ENCODE measurements at places on chromosomes 11 and 22. TPM values are rescaled to one million over a fixed set of nuclear protein-coding genes. Genes with fewer than 3 reads are reported as not detected.

The PHLDB1 gene
- total RNA-seq = 118 TPM

GRCh38 chr11:18594999-18595749, 4.4 kb upstream of the MISFA start:
- DNase-seq = no peak

The KCNQ1OT1 gene
- total RNA-seq = 0.91 TPM

DNA sequence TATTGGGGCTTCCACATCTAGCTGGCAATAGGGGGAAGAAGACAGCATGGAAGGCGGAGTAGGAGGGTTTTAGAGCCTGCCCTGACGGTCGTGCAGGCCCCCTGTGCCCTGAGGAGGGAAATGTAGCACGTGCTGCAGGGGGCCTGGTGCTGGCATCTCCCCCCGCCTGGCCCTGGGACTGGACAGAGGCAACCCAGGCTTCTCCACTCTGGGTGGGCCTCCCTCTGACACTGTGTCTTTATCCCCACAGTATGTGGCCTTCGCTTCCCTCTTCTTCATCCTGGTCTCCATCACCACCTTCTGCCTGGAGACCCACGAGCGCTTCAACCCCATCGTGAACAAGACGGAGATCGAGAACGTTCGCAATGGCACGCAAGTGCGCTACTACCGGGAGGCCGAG, 36.8 kb downstream of the KCNC1 start:
- no peak for DNase-seq

DNA sequence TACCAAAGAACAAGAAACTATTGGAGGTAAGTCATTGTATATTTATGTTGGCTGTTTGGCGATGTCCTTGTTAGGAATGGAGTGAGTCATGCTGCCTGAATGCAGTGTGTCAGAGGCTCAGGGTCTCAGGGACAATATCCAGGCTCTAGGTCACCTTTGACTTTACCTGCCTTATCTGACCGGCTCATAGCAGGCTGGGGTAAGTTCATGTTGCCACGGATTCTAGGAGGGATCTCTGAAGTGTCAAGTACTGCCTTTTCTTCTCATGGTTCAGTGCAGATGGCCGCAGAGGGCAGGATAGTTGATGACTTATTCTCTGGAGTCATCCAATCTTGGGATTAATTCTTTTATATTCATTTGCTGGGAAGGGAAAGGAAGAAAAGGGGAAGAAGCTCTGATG, 53.2 kb downstream of the SPON1 start:
- no peak for DNase-seq

The POTEH gene
- not detected for total RNA-seq

The OR52H1 gene
- total RNA-seq = not detected

DNA sequence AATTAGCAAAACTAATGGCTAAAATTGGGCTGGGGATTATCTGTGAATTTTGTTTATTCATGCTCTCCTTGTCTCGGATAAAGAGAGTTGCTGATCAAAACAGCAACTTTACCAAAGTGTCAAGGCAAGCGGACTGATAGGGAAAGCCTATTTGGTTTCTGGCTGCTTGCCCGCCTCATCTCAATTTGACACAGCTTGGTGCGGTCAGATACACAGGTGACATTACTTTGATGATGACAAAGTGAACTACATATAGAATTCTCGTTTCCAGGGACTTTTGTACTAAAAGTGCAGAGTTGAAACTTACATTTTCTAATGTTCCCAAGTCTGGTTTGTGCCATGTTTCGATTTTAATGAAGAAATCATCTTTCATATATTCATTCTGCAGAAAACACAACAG, 22.8 kb downstream of the PITPNB start:
- DNase-seq = no peak

GRCh38 chr11:112229159-112229558, 2.9 kb downstream of the PTS start:
- no peak for DNase-seq

DNA sequence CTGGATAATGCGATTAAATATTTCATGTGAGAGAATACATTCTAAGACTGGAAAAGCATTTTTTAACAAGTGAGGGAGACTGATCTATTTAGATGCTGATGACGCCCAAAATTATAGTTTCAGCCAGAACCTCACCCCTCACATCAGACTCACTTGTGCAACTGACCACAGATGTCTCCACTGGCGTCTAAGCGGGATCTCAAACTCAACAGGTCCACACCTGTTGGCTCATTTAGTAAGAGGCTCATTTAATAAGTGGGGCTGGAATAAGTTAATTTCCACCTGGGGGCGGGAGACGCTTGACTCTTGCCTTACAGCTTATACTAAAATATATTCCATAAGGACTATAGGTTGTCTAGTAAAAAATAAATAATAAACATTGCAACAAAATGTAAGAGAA, 47.5 kb downstream of the MORC2 start:
- DNase-seq = no peak

- DNase-seq = no peak
Measured at GRCh38 chr11:47149782-47150181, 26.9 kb downstream of the ARFGAP2 start.

Data from heart left ventricle (tissue), 16 donors.